ENCODE measurements at places on chromosomes 2 and 18.
A peak's percentile ranks its signal among the peaks of the same experiment; 100 is the strongest.

GRCh38 chr2:216372761-216373291 lies 543 bp upstream of the MARCHF4 start:
- no peak for DNase-seq

GRCh38 chr2:213316001-213316735 lies 31.9 kb downstream of the SPAG16 start:
- DNase-seq, result no peak

DNA sequence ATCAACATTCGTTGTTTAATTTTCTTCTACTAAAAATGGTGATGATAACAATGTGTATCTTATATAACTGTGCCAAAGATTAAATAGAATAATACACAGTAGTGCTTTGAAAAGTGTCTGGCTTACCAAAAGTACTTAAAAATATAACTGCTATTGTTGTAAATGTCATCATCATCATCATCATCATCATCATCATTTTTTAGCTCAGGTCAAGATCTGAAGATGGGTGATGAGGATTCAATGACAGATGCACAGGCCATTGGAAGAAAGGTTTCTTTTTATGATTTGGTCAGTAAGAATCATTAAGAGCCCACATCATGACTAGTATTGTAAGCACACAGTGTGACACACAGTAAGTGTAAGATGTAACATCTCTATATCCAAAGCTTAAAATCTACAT lies 795.2 kb downstream of the SLC4A3 start:
- no peak for DNase-seq

DNA sequence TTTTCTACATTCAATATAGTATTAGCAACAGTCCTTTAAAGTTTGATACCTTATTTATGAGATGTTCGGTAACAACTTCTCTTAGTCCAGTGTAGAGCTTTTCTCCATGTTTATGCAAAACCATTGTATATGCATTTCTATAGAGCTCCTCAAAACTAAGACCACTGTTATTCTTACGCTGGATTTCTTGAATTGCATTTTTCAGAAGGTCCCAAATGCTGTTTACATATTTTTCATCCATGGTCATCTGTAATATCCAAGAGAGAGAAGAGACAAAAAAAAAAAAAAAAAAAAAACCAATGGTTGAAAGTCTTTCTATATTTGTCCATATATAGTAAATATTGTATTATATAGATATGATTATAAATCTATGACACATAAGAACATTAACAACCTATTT lies 27.6 kb downstream of the CUL3 start:
- DNase-seq, result no peak

- no peak for DNase-seq
Measured at GRCh38 chr18:31648966-31649429, 35.4 kb downstream of the B4GALT6 start.

- no peak for DNase-seq
Measured at GRCh38 chr2:100856732-100857131, 36.8 kb downstream of the NPAS2 start.

- DNase-seq, result no peak
Measured at GRCh38 chr2:84939426-84940087, 31.4 kb upstream of the KCMF1 start.

DNA sequence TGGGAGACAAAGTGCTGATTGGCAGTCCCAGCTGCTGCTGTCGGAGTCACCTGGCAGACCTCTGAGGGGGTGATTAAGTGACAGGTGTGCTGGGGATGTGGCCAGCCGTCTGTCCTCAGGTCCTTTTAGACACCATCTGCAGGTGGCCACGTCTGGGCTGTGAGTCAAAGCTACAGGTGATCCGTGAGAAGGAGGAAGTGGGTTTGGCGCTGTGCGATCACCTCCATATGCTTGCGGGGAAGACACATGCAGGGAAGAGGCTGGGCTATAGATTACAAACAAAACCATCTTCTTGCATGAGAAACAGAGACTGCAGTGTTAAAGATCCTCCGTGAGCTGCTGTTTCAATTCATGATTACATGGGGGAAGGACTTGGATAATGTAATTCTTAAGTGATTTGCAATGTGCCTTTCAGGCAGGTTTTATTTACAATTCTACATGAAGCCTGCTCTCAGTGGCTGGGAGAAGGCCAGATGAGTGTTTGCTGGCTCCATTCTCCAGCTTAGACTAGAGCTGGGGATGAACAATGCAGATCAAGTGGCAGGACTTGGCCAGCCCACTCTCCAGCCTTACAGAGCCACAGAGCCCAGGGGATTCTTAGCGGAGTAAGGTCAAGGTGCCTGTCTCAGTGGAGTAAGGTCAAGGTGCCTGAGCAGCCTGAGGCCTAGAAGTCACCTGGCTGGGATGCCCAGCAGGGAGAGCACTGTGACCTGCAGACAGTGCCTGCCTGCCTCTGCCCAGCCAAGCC lies 87.8 kb downstream of the LYPD1 start:
- peak; percentile 52 for DNase-seq

GRCh38 chr18:41587976-41588375 lies 367.1 kb upstream of the PIK3C3 start:
- DNase-seq, result no peak

DNA sequence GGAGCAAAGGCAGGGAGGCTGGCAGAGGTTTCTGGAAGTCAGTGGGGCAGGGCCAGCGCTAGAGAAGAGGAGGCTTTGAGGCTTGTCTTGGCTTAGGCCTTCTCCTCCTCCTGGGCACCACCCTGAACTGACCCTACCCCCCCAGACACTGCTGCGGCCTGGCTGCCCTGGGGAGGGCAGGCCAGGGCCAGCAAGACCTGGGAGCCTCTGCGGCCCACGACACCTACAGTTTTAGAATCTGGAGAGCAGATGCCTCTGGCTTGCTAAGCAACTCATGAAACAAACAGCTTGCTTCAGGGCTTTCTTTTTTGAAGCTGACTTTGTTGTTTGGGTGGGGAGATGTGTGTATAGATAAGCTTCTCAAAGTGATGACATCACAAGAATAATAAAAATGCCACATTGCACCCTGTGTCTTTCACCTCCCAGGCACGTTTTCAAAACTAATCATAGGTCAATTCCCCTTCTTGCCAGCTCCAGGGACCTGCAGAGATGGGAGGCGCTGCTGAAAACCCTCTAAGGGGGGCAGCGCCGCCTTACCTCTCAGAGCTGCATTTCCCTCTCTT lies 46.2 kb upstream of the SMAD7 start:
- DNase-seq, result no peak

GRCh38 chr2:161425728-161426454 lies 9.8 kb downstream of the TBR1 start:
- no peak for DNase-seq

GRCh38 chr18:3757361-3757760 lies 307.4 kb downstream of the TGIF1 start:
- no peak for DNase-seq

DNA sequence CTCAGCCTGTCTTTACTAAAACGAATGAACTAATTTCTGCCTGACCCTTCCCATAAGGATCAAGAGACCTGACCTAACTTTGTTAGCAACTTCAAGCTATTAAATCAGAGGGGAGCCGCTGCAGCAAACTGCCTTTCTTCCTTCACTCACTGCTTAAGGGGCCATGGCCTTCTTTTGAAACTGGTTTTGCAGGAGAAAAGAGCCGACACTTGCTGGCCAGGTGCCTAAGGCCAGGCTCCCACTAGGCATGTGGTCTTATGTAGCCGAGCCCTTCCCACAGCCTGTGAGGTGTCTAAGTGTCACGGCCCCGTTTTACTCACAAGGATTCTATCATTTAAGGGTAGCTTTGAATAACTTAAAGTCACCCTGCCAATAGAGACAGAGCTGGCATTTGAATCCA lies 130.8 kb downstream of the ZNF236 start:
- no peak for DNase-seq

DNA sequence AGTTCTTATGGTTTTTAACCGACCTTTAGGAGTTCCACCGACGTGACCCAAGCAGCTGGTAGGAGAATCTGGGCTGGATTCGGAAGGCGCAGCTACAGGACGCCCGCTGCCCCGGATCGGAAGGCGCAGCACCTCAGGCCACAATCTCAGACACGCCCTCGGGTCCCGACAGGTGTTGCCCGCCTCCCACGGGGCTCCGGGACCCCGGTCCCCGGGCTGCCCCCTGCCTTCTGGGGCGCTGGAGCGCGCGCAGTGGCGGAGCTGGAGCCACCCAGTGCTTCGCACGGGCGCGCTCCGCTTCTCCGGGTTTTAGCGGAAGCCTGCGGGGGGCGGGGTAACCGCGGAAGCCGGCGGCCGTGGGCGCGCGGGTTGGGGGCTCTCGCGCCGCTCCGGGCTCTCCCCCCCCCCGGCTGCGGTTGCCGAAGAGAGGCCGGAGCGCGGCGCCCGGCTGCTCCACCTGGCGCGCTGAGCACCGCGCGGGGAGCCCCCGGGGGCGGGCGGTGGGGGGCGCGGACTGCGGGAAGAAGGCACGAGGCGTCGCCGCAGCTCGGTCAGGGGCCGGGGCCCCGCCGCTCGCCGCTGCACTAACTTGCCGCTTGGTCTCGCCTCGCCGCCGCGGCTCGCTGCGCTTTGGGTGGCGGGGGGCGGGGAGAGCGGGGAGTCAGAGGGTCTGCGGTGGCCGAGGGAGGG lies 718.8 kb downstream of the DPP10 start:
- peak; percentile 70 for DNase-seq

DNA sequence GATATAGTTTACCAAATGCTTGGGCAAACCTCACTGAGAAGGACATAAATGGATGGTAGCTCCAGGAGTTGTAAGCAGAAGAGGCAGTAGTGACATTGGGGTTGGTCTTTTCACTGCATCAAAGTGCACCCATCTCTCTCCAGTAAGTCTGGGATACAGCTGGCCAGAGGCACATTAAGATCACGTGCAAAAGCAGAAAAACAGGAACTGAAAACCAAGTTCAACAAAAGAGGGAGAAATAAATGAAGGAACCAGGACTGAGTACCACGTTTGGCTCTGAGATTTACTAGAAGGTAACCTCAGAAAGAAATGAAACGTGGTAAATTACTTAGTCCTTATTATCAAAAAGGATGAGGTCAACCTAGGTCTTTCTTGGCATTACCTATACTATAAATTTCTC lies 259.2 kb downstream of the OSR1 start:
- DNase-seq, result no peak

GRCh38 chr18:36513556-36513955 lies 216.0 kb downstream of the FHOD3 start:
- DNase-seq, result no peak

DNA sequence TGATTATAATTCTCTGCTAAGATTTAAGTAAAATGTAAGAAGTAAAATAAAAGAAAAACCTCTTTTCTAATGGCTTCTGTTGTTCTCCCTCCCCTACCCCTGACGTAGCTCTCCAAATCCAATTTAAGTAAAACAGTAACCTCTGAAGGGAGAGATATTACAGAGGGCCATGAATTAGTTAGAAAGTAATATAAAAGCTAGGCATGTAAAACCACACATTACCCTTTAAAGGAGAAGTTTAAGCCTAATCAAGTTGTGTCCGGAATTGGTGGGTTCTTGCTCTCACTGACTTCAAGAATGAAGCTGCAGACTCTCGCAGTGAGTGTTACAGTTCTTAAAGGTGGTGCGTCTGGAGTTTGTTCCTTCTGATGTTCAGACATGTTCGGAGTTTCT lies 116.9 kb upstream of the SCN7A start:
- DNase-seq, result no peak

DNA sequence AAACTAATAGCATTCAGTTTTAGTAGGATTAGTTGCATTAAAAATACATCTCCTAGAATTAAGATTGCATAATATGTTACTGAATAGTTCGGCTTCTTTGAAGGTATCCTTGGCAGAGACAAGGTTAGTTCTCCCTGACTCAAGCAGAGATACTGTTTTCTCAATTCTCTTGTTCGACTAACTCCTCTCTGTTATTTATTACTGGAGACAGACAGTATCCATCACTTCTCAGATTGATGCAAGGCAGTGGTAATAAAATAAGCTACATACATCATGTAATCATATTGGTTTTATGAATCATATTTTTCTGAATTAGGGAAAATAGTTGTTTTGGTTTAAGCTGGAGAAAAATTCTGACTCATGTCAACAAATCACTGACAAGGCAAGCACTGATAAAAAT lies 134.8 kb downstream of the SLC8A1 start:
- DNase-seq, result no peak

- DNase-seq, result no peak
Measured at GRCh38 chr18:27549335-27550039, 364.4 kb upstream of the CHST9 start.

DNA sequence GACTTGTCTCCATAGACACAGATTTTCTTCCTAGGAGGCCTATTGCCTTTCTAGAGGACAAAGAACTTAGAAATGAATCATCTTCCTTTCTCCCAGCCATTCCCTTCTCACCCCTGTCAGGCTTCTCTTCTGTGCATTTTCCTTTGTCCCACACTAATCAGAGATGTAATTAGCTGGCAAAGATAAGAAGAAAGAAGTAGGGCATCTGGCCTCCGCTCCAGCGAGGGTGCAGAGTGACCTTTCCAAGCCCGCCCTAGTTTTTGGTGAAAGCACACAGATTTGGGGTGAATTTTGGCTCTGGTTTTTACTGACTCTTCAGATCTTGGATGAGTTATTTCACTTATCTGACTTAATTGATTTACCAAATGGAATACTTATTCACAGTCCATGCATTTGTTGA lies 626.5 kb downstream of the ZEB2 start:
- DNase-seq, result no peak

- no peak for DNase-seq
Measured at GRCh38 chr2:149184991-149185390, 145.4 kb upstream of the LYPD6 start.

GRCh38 chr18:10391506-10391905 lies 62.9 kb upstream of the APCDD1 start:
- no peak for DNase-seq

DNA sequence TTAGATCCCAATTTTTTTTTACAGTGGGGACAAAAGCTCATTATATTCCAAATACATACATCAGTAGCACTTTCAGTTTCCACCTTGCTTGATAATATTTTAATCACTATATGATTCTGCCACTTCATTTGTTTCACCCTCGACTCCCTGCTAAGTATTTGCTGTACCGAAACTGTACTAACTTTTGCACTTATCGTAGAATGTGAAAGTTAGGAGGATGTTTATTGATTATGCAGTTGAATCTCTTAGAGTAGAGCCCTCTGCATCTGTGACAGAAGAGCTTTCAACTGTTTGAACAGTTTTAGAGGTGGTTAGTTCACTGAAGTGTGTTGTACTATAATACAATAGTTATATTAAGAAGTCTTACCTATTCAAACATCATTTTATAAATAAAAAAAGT lies 20.8 kb downstream of the NCOA1 start:
- DNase-seq, result no peak

DNA sequence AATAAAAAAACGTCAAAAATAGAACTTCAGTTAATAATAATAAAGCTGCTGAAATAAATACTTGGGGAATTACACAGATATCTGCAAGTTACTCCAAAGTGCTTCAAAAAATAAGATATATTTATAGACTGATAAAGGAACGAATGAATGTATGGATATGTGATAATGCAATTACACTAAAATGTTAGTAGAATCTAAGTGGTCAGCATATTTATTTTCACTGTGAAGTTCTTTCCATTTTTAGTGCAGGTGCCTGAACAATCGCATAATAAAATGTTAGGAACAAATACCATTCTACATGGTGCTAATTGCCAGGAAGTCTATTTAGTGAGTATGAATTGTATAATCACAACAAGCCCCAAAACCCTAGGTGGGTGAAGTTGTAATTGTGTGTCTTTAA lies 169.6 kb upstream of the RGPD4 start:
- DNase-seq, result no peak

Measured in NCI-H1436 (cell line).